Suppressor macrophage treated with lipopolysaccharide for 1 hour (primary cell): ENCODE measurements at places on chromosomes 2 and 18.

- DNase-seq: no peak
Measured at GRCh38 chr2:204150721-204151120, 214.2 kb downstream of the ICOS start.

DNA sequence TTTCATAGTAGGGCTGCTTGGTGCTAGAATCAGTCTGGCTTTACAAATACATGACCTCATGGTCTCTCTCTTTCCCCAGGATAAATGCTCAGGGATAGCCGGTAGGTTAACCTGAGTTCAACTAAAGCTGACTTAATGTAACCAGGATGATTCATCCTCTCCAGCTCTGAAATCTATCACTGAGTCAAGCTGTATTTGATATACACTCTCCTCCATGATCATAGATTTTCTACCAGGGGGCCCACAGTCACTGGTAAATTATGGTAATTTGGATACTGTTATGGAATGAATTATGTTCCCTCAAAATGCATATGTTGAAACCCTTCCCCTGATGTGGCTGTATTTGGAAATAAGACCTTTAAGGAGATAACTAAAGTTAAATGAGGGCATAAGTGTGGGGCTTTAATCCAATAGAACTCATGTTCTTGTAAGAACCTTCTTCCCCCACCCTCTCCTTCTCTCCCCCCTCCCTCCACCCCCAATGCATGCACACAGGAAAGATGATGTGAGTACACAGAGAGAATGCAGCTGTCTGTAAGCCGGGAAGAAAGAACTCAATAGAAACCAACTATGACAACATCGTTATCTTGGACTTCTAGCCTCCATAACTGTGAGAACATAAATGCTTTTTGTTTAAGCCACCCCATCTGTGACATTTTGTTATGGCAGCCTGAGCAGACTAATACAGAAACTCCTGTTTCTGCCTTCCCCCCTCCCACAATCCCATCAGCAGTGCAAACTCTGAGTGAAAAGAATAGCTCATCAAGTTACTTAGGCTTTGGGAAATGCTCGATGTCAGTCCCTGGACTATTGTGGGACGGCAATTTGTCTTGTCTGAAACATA lies 134.9 kb upstream of the KYNU start:
- DNase-seq: no peak

GRCh38 chr2:173205375-173205774 lies 129.7 kb downstream of the MAP3K20 start:
- no peak for DNase-seq

GRCh38 chr2:1800716-1801388 lies 56.5 kb upstream of the PXDN start:
- no peak for DNase-seq

GRCh38 chr2:45124456-45124855 lies 115.2 kb upstream of the SIX2 start:
- DNase-seq: no peak

GRCh38 chr2:55478610-55479304 lies 40.8 kb upstream of the CFAP36 start:
- no peak for DNase-seq

GRCh38 chr2:106025796-106026195 lies 168.3 kb downstream of the UXS1 start:
- no peak for DNase-seq

DNA sequence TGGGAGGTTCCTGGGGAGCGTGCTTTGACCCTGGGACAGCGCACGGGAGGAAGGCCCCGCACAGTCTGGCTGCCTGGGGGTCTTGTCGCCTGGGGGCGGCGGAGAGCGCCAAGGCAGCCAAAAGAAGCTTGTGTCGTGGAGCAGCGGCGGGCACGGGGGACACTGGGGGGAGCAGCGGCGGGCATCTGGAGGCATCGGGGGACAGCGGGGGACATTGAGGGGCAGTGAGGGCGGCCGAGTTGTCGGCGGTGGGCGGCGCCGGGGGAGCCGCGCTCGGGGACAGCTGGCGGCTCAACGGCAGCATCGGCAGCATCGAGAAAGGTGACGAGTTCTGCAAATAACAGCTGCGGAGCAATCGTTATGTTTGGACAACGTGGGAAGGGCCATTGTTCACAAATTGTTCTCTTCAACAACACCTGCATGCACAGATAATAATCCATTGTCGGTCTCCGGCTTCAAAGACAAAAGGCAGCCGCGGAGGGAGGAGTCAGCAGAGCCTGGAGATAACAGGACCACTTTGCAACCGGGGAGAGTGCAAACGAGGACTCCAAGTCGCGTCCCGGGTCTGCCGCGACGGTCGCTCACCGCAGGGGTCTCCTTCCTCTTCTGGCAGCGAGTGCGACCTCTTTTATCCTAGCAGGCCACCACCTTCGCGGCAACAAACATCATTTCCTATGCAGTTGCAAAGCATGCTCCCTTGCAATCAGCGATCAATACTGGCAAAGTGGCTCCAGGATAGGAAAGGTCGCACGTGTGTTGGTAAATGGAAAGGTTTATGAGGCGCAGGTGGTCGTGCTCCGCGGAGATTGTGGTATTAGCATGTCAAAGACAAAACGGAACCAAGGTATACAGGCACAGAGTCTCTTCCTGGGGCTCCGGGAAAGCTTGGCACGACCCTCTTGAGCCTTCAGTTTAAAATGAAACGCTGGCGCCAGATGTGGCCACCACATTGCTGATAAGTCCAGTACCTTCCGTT lies 132.3 kb upstream of the DLX2 start:
- DNase-seq: peak; percentile 22

DNA sequence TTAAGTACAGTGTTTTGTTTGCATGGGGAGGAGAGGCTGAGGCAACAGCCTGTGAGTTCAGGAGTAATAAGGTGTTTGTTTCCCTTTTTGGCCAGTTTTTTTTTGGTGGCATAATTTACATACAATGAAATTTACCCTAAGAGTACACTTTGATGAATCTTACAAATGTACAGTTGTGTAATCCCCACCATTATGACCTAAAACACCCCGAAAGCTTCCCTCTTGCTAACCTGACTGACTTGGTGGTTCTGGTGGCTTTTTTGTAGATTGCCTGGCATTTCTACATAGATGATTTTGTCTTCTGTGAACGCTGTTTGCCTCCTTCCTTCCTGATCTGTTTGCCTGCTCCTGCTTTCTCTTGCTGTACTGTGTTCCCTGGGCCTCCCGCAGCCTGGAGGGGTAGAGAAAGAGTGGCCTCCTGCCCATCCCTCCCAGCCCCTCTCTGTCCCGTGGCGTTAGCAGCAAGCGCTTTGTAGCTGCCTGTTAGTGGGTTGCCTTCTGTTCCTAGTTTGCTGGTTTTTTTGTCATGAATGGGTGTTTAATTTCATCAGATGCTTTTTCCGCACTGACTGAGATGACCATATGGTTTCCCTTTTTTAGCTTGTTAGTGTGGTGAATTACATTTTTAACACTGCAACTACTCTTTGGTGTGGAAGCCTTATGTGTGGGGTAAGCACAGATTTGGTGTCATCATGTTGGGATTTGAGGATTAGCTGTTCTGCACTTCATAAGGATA lies 32.1 kb downstream of the ASAP2 start:
- peak; percentile 44 for DNase-seq
